T-cell (primary cell): ENCODE measurements at places on chromosomes 6 and 20. TPM values are rescaled to one million over a fixed set of nuclear protein-coding genes. Genes with fewer than 3 reads are reported as not detected.

The WFDC5 gene
- not detected for total RNA-seq

The RPS6KA2 gene
- total RNA-seq, result 6.5 TPM

The SERINC1 gene
- 116 TPM for total RNA-seq

The SALL4 gene
- 0.35 TPM for total RNA-seq

The SLC35F1 gene
- total RNA-seq, result not detected

The C6orf132 gene
- 0.05 TPM for total RNA-seq

The SLC17A2 gene
- total RNA-seq, result not detected

The XKR7 gene
- not detected for total RNA-seq

The L3MBTL3 gene
- total RNA-seq, result 25.8 TPM

The HLA-DRB5 gene
- total RNA-seq, result 3.2 TPM

The POPDC3 gene
- total RNA-seq, result not detected

The GUCA1A gene
- not detected for total RNA-seq

The TRIM15 gene
- not detected for total RNA-seq

The NFATC2 gene
- total RNA-seq, result 73.9 TPM

The FAM210B gene
- 23.9 TPM for total RNA-seq

The C6orf52 gene
- total RNA-seq, result not detected

The SLC26A8 gene
- not detected for total RNA-seq

The DZANK1 gene
- total RNA-seq, result 2.8 TPM

The ADGB gene
- not detected for total RNA-seq

The TMEM244 gene
- total RNA-seq, result 0.53 TPM

The EEF1E1 gene
- total RNA-seq, result 21.9 TPM

The GCLC gene
- total RNA-seq, result 33.6 TPM

The BMP2 gene
- total RNA-seq, result not detected

The SLC22A7 gene
- total RNA-seq, result not detected

The CEP85L gene
- 49.7 TPM for total RNA-seq

The ACSS1 gene
- total RNA-seq, result 39.1 TPM

The ULBP3 gene
- total RNA-seq, result 0.43 TPM

The FERMT1 gene
- total RNA-seq, result not detected

The LKAAEAR1 gene
- total RNA-seq, result 0.35 TPM

The INSM1 gene
- total RNA-seq, result not detected
